ENCODE measurements at places on chromosomes 6 and 20.

GRCh38 chr6:7652957-7653356 lies 63.0 kb downstream of the SNRNP48 start:
- DNase-seq = no peak

DNA sequence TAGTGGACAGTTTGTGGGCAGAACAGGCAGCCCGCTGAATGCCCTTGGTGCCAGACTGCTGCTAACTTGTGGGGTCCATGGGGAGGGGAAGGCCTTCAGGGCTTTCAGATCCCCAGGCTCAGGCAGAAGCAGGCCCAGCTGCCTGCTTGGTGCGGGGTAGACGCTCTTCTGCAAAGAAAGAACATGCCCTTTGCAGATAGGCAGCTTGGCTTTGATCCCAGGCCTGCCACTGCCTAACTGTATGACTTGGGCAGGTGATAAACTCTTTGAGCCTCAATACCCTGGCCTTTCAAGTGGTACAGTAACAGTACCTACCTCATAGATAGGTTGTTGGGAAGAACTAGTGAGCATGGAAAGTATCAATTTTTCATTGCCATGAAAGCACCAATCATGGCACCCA lies 28.4 kb downstream of the CHMP4B start:
- no peak for DNase-seq

DNA sequence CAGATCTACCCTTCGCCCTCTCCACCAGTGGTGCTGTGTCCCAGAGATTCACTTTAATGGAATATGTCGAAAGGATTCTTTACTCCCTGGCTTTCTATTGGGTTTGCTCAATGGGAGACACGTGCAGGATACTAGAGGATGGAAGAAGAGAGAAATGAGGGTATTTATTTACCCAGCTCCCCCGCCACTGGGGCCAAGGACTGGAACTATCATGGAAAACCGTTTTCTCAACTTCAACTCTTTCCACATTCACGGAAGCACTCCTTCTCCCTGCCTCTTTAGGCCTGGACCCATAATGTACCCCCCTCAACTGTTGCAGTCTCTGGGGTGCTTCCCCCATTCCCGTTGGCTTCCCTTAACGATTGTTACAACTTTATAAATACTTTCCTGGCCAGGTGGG lies 26.6 kb upstream of the RALY start:
- no peak for DNase-seq

DNA sequence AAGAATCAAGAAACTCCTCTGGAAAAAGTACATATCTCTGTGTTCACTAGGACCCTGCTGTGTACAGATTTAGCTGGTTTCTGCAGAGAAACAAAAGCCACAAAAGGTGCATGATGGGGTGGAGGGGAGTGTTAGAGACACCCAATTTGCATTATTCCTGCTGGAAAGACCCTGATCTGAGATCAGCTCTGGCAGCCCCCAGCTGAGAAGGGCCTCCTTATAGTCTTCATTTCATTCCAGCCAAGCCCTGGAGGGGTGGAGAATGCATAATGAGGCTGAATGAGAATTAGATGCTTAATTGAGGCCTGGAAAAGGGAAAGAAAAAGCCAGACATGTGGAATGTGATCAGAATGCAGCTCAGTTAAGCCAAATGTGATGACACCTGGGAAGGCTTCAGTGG lies 545.6 kb downstream of the KIF16B start:
- DNase-seq = no peak

- DNase-seq = no peak
Observed at GRCh38 chr20:32240205-32240604, 32.5 kb downstream of the POFUT1 start.

DNA sequence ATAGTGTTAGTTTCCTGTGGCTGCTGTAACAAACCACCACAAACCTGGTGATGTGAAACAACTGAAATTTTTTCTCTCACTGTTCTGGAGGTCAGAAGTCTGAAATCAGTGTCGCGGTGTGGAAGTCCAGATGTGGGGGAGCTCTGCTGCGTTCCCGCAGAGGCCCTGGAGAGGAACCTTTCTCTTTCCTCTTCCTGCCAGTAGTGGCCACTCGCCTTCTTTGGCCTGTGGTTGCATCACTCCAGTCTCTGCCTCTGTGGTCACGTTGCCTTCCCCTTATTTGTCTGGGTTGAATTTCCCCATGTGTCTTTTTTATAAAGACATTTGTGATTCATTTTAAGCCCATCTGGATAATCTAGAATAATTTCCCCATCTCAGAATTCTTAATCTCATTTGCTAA lies 295.5 kb upstream of the FLRT3 start:
- DNase-seq = no peak

Measured in stimulated activated CD8-positive, alpha-beta memory T cell treated with anti-CD3 and anti-CD28 coated beads, Interleukin-2, amount 100 ng/mL, for 48 hours (primary cell).